ENCODE measurements at places on chromosomes 1 and 21.

DNA sequence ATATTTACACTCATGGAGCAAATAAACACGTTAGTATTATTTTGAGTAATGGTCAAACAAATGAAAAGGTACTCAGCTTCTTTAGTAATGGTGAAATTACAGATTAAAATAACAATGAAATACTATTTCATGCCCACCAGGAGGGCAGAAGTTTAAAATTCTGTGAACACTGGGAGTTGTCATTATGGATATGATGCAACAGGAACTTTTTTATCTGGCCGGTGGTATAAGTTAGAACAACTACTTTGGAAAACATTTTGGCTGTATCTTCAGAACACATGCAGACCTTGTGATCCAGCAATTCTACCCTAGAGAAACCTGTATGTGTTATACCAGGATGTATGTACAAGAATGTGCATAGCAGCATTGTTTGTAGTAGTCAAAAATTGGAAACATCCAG, 23.2 kb upstream of the PPP1R8 start:
- no peak for DNase-seq

- no peak for DNase-seq
Observed at GRCh38 chr1:119115311-119115710, 25.1 kb downstream of the WARS2 start.

- DNase-seq, result no peak
Observed at GRCh38 chr1:76023669-76024435, 50.7 kb upstream of the ST6GALNAC3 start.

DNA sequence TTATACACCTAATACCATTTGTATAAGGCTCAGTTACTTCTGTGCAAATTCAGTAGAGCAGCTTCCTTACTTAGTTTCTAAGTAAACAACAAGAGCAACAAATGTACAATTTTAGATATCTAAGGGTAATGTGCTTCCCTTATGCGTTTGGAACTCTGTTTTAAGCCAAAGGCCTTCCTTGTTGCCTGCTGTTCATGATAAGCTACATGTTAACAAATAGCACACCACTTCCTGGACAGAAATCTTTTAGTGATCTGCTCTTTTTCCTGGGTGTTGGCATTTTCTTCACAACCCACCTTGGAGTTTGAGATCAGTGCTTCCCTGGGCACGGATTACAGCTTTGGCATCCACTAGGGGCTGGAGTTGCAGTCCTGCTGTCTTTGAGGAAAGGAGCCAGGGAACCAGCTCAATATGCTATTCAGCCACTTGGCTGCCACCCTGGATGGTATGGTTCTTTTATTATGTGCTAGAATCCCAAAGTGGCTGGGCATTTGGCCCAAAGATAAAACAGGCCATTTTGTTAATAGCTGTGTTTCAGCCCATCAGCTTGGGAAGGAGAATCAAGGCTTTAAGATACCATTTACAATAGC, 55.6 kb upstream of the ADAR start:
- no peak for DNase-seq

DNA sequence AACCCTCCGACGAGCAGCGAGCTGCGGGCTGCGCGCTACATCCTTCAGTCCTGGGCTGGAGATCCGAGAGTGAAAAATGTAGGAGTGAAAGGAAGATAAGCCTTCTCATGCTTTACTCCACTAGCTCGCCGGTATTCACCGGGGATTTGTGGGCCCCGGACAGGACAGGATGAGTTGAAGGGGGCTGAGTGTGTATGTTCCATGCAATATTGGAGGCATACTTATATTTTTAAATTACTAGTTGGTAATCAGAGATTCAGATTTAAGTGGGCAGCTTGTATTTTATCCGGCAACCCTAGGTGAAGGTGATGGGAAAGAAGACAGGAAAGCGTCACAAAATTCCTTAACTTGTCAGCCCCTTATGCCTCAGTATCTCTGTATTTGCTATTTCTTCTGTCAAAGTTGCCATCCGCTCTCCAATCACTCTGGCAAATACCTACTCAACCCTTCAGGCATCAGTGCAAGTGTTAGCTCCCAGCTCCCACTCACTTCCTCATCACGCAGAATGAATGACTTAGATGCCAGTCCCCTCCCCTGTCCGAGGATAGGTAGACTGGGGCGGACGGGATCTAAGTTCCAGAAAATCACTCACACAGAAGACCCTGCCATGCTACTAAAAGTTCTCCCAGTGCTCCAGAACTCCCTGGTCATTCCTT, 503 bp upstream of the PIGM start:
- no peak for DNase-seq

DNA sequence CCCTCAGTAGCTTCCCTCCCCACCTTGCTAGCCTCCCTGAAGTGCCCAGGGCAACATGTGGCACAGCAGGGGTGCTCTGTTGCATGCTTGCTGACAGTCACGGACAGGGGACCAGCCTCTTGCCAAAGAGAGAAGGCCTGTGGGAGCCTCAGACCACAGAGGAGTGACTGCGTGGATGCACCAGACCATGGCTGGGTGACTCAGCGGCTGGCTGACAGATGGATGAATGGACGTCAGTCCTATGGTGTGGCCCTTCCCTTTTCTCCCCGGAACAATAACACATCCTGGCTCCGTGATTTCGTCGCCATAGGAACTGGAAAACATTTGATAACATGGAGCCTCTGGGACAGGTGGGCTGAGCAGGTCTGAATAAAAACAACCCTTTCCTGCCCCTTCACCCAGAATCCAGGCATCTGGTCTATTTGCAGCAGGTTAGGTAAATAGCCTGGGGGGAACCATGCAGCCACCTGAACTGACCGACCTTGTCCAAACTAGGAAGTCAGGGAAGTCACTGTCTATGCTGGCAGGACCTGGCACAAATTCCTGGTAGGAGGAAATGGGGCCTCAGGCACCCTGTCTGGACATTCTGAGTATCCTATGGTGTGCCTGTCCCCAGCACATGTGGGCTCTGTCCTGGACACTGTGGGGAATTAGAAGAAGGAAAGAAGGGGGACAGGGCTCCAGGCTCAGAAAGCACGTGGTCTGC, 53.3 kb downstream of the NENF start:
- peak; percentile 60 for DNase-seq

DNA sequence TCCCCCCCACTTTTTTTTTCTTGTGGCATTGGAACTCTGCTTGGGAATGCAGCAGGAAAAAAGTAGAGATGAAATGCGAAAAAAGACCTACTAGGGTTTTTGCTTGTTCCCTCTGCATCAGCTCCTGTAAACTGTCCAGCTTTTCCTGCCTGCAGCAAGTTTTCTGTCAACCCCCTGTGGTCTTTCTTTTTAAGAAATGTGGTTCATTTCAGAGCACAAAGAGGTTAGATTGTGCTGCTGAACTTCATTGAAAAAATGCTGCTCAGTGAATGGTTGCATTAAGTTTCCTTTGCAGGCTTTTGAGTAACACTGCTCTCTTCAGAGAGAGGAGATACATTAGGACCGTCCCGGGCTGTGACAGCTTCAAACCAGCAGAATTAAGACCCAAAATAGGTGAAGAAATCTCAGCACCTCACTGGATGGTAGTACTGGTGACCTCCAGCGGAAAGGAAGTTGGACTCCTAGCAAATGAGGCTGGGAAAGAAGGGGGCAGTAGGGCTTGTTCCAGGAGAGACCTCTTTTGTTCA, 80.7 kb downstream of the NDUFS5 start:
- DNase-seq, result no peak

GRCh38 chr1:24109686-24110475, 2.1 kb downstream of the MYOM3 start:
- no peak for DNase-seq

- DNase-seq, result no peak
Observed at GRCh38 chr1:184836141-184836540, 81.5 kb upstream of the EDEM3 start.

DNA sequence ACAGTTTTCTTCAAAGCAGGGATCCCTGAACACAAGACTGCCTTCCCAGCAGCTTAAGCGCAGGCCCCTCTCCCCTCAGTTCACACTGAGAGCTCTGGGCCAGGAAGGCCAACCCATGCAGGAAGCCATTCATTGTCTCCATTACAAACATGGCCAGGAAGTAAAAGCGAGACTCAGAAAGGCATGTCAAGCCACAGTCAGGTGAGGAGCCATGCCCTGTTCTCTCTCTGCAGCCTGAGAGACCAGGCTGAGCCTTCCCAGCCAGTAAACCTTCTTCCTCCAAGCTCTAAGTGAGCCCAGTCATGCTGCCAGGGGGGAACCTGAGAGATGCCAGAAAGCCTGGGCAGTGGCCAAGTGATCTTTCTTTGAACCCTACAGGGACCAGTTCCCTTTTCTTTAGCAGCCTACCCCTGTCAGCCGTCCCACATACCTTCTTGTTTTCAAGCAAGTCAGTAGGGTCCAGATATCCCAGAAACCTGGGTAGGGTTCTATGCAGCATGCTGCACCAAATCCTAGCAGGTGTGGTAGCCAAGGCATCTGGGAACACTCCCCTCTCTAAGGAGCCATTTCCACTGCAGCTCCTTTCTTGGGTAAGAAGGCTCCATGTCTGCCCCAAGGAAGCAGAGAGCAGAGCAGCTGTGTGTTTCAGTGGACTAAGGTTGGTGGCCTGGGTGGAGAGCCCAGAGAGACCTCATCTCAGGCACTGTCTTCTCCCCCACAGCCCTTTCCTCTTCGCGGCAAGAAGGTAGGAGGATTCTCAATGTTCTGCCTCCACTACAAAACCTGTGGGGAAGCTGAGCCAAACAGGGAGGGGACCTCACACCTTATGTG, 977 bp downstream of the TRAF3IP3 start:
- no peak for DNase-seq

DNA sequence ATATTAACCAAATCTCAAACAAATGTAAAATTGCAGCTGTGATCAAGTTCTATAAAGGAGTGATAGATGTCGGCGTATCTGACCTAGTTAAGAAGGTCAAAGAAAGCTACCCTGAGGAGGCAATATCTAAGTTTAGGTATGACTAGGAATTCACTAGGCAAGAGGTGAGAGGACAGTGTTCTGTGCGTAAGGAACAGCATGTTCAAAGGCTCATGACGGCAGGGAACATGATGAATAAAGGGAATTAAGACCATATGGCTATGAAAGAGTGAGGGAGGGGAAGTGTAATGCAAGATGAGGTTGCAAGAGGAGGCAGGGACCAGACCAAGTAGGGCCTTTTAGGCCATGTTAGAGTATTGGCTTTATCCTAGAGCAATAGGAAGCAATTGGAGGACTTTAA, 8.6 kb downstream of the LIX1L start:
- no peak for DNase-seq

DNA sequence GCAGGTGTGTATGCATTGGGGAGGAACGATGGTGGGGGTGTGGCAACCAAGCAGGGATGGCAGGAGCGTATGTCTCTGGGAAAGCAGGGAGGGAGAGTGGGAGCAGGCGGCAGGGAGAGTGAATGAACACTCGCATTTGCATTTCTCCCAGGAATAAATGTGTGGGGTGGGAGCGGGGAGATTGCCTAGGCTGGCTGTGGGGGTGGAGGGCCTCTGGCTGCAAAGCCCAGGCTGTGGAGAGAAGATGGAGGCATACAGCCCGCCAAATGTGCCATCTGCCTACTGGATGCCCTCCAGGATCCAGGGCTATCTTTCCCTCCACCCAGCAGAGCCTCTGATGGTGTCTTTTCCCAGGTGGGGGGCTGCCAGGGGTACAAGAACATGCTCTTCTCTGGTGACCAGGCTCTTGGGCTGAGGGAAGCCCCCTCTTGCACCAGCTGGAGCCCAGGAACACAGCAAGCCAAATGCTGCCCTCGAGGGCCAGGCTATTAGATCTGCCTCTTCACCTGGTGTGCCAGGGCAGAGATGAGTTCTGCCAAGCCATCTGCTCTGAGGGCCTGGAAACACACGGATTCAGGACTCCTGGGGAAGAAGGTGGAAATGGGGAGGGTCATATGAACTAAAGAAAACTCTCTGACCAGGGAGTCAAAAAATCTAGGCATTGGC, 1.7 kb upstream of the OPTC start:
- no peak for DNase-seq

GRCh38 chr1:27755286-27755685, 17.7 kb upstream of the STX12 start:
- no peak for DNase-seq

GRCh38 chr1:34405266-34405959, 228.7 kb downstream of the C1orf94 start:
- no peak for DNase-seq

GRCh38 chr1:28680151-28680550, 11.6 kb downstream of the GMEB1 start:
- DNase-seq, result no peak

- no peak for DNase-seq
Observed at GRCh38 chr1:214281720-214282629, 1.0 kb downstream of the SMYD2 start.

GRCh38 chr1:71228241-71228640, 147.4 kb upstream of the ZRANB2 start:
- DNase-seq, result no peak

- DNase-seq, result no peak
Observed at GRCh38 chr1:160211046-160211790, 6.0 kb downstream of the PEA15 start.

DNA sequence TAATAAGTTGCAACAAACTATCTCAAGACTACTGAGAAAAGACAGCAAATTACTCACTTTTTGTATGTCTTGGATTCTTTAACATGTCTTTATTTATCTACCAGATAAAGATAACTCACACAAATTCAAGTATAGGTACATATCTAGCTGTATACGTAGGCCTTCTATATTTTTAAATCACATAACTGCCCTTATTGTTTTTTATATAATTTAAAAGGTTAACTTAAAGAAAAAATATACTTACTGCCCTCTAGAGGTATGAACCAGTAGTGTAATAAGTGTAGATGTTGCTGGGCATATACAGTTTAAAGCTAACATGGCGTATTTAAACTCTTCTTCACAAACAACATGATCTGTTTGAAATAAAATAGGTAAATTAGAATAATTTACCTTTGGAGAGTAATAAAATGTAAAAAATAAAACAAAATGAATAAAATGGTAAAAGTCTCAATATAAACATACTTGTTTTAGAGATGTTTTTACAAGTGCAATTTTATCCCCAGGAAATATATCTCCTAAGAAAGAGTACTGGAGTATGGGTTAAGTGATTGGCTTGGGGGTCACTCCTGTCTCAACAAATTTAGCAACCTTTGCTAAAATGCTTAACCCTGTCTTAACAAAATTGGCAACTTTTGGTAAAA, 235.2 kb downstream of the KCNT2 start:
- no peak for DNase-seq

- DNase-seq, result no peak
Observed at GRCh38 chr1:72606216-72606810, 324.0 kb upstream of the NEGR1 start.

- DNase-seq, result no peak
Observed at GRCh38 chr1:153346077-153346723, 2.4 kb downstream of the PGLYRP4 start.

GRCh38 chr1:29958271-29958670, 721.9 kb downstream of the PTPRU start:
- no peak for DNase-seq

DNA sequence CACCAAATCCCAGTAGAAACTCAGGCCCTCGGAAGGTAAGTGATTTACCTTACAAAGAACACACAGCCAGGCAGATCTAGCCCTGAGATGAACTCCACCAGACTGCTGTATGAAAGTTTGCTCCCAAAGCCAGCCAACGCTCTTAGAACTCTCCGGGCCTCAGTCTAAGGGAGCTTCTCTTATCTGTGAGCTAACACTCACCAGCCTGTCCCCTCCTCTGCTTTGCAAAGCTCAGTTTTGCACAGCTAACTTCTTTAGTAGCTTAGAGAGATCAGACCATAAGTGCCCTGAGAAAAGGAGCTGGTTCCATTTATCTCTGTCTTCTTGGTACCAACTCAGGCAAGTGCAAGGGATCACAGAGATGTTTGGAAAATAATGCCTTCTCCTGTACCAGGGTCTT, 195.8 kb upstream of the JUN start:
- DNase-seq, result no peak
